ENCODE measurements at places on chromosomes 6 and 20.

GRCh38 chr6:166348305-166348949, 6.1 kb upstream of the SFT2D1 start:
- no peak for DNase-seq

- DNase-seq = no peak
Observed at GRCh38 chr20:62030834-62031434, 34.7 kb downstream of the TAF4 start.

DNA sequence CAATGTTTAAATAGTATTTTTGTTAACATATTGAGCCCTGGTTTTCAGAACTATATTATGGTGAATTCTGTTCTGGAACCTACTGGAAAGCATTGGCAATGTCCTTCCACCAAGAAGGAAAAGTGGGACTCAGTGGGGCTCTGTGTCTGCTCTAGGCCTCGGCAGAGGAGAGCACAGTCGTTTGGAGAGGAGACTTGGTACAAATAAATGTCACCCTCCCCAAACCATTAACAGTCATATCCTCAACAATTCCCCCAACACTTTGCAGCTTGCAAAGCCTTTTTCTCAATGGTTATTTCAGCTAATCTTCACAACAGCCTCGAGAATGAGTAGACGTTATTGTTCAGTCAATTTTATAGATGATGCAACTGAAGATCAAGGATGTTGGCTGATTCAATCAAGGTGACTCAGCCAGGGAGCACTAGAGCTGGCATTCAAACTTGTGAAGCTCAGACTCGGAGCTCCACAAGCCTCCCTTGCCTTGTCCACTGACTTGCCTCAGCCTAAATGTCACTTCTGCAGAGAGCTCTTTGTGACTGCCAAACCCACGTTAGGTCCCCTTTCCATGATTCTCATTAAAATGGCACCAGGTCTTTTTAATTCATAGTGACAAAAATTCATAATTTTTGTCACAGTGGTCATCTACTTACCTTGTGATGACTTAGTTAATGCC, 60.6 kb downstream of the TOX2 start:
- DNase-seq = no peak

- no peak for DNase-seq
Observed at GRCh38 chr20:57941604-57942381, 232.0 kb upstream of the PMEPA1 start.

- DNase-seq = no peak
Observed at GRCh38 chr6:92125681-92126080, 1293.7 kb downstream of the EPHA7 start.

DNA sequence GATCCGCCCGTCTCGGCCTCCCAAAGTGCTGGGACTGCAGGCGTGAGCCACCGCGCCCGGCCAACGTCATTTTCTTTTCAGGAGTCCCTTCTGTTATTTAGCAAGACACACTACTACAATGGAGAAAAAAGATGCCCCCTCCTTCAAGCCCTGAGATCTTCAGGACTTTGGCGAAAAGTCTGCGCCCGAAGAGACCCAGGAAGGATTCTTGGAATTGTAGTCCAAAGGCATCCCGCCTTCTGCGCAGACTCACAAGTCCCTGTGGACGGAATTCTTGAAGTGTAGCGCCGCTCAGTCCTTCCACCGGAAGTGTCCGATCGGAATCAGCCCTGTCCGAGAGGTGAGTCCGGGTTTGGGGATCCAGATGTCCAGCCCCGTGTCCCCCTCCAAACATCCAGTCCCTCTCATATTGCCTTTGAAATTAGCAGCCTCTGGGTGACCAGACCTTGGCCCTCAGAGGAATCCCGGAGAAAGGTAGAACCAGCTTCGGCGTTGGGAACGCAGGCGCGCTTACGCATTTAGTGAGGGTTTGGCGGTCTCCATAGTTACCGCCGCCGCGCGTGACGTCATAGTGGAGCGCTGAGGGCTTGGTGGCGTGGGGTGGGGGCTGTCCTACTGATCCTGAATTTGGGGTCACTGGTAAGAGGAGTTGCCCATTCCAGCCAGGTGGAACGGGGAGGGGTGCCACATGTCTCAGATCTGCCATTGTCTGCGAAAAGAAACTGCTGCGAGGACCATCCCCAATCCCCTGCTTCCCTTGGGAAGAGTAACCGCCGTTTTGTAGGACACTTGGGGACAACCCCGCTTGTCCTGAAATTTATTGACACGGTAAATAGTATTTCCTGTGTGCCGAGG, 490 bp downstream of the ZNF165 start:
- peak; percentile 81 for DNase-seq

- no peak for DNase-seq
Observed at GRCh38 chr6:167551628-167552257, 226.9 kb downstream of the TTLL2 start.

- DNase-seq = no peak
Observed at GRCh38 chr6:25177500-25178028, 101.6 kb upstream of the CARMIL1 start.

GRCh38 chr6:147817042-147817689, 308.7 kb downstream of the SAMD5 start:
- DNase-seq = no peak

GRCh38 chr6:4693173-4693970, 82.8 kb upstream of the CDYL start:
- no peak for DNase-seq
